ENCODE measurements at places on chromosomes 7 and 10.

DNA sequence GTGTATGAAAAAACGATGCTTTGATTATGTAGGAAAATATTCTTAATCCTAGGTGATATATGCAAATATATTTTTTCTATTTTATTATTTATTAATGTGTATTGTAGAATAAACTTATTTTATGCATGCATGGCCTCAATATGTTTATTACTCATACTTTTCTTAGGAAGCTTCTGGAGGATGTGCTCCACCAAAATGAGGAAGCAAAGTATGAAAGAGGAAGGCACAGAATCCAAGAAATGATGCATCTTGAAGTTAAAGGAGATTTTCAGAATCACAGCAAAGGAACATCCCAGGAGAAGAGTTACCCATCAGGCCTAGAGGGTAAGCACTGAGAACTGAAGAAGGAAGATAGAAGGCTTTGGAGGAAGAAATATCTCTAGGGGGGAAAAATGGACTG is 35.0 kb upstream of the MRPS16 start:
- no peak for ATAC-seq

GRCh38 chr7:111400088-111400487 is 162.2 kb downstream of the IMMP2L start:
- no peak for ATAC-seq

DNA sequence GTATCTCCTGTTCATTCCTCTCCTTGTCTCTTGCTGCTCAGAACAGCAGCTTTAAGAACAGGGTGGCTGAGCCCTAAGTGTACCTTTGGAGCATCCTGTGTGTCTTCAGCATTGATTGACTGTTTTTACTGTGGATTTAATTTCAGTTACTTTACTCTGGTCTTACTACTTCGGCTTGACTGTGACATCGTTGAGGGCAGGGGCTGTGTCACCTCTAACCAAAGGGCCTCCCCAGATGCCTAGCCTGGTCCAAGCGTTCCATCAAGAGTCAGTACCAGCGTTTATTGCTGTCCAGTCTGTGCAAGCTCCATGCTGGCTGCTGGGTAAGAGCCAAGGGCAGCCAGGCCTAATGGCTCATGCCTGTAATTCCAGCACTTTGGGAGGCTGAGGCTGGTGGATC is 32.4 kb downstream of the CCM2 start:
- no peak for ATAC-seq

GRCh38 chr7:79681454-79681853 is 228.0 kb upstream of the MAGI2 start:
- no peak for ATAC-seq

DNA sequence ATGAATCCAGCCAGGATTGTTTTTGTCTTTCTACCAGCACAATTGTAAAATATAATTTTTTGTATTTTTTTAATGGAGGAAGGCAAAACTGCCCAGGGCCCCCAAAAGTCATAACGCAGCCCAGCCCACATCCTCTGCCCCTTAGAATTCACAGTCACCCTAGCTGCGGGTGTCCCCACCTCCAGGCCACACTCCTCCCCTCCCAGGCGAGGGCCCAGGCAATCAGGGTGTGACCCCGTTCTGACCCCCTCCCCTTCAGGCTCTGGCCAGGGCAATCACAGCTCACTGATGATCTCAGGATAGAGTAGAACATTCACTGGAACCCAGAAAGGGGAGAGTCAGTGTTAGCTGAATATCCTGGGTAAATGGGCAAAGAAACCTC is 92.0 kb upstream of the MACROH2A2 start:
- no peak for ATAC-seq

- ATAC-seq: no peak
Measured at GRCh38 chr7:101612885-101613515, 16.1 kb downstream of the MYL10 start.

GRCh38 chr7:105149827-105150226 is 135.8 kb downstream of the KMT2E start:
- no peak for ATAC-seq

GRCh38 chr7:125090596-125090995 is 161.0 kb upstream of the POT1 start:
- ATAC-seq: no peak

DNA sequence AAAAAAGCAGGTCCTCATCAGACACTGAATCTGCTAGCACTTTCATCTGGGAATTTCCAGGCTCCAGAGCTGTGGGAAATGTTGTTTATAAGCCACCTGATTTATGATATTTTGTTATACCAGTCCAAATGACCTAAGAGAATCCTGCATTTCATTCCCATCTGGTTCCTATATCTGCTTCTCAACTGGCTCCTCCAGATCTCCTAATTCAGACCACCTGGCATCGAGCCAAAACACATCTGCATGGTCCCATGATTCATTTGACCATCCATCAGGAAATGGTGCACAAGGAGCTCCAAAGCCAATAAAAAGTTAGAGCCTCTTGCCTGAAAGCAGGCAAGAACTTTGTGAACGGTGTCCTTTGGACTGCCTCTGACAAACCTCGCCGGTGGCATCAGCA is 108.9 kb downstream of the IPMK start:
- ATAC-seq: no peak

- ATAC-seq: peak; percentile 45
Measured at GRCh38 chr10:124697837-124698544, 46.2 kb downstream of the FAM53B start.

DNA sequence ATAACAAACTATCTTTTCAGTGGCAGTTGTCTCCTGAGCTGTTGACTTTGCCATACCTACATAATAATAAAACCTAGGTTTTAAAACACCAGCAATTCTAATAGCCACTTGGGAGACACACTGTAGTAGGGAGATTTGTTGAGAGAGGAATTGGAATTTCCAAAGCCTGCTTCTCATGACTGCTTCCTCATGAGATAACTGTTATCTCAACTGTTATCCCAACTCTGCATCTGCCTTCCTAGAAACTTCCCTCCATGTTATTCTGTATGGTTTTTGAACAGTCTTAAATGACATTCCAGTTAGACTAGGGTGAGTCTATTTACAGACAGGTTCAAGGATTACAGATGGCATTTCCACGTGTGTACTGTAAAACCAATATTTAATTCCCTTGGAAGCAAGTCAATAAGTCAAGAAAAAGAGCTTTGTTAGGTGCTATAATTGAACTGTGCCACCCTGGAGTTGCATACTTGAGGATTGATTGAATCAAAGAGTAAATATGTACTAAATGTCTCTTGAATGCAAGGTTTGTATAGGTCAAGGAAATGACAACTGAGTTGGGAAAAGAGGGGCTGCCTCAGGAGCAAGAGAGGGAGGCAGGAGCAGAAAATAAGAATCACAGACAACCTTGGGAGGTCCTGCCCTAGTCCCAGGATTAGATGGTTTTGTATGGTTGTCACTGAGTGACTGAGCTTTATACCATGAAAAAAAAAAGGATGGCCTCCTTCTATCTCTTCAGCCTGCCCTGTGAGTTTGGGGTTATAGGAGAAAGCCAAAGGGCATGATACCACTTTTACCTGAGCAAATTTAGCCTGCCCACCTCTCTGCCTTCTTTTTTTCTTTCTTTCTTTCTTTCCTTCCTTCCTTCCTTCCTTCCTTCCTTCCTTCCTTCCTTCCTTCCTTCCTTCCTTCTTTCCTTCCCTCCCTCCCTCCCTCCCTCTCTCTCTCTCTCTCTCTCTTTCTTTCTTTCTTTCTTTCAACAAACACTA is 9.9 kb upstream of the TM9SF3 start:
- ATAC-seq: no peak

DNA sequence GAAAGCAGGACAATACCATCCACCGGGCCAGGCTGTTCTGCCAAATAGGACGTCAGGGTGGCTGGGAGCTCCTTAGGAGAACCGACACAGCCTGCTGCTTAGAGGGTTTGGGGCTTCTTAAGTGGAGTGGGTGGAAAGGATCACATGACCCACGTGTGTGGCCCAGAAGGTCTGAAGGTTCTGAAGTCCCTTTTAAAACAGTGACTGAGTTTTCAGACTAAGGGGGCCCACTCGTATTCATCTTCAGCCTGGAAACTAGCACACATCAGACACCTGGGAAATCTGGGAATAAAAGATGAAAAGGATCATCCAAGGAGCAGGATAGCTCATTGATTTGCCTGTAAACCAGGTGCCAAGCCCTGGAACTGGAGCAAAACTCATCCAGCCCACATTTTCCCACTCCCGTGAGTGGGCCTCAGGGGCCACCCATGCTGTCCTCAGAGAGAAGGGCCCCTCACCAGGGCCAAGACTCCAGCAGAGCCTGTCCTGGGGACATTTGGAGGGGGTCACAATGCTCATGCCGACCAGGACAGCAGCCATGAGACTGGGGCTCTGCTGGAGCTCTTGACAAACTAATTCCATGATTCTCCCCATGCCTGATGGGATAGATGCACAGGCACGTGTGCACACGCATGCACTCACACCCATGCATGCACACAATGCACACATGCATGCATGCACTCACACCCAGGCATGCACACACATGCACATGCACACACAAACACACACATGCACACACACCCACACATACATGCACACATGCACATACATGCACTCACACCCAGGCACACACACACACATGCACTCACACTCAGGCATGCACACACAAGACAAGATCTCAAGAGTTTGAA is 168.8 kb upstream of the PPP2R2D start:
- ATAC-seq: no peak

DNA sequence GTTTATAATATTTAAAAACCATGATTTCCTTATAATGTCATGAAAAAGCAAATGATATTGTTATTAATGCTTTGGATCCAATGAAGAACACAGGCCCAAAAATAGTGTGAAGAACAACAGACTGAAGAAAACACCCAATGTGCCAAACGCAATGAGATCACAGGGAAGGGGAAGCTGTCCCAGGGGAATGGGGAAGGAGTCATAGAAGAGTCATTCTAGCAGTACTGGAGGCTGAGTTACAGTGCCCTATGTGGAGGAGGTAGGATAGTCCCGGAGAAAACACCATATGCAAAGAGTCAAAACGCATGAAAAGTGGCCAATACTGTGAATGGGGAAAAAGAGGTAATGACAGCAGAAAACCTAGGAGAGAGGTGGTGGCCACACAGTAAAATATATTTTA is 50.9 kb downstream of the TPK1 start:
- no peak for ATAC-seq

Data from stimulated activated memory B cell treated with anti-CD40 and anti-IgM and Interleukin-4, amounts not matched to agents 10 μg/mL and 1 μg/mL and 100 μg/mL, for 72 hours (primary cell).